NT2/D1 (cell line): ENCODE measurements at places on chromosomes 16 and 17.
A peak's percentile ranks its signal among the peaks of the same experiment; 100 is the strongest.

GRCh38 chr17:50189550-50190292, 11.7 kb downstream of the COL1A1 start:
- no peak for DNase-seq

DNA sequence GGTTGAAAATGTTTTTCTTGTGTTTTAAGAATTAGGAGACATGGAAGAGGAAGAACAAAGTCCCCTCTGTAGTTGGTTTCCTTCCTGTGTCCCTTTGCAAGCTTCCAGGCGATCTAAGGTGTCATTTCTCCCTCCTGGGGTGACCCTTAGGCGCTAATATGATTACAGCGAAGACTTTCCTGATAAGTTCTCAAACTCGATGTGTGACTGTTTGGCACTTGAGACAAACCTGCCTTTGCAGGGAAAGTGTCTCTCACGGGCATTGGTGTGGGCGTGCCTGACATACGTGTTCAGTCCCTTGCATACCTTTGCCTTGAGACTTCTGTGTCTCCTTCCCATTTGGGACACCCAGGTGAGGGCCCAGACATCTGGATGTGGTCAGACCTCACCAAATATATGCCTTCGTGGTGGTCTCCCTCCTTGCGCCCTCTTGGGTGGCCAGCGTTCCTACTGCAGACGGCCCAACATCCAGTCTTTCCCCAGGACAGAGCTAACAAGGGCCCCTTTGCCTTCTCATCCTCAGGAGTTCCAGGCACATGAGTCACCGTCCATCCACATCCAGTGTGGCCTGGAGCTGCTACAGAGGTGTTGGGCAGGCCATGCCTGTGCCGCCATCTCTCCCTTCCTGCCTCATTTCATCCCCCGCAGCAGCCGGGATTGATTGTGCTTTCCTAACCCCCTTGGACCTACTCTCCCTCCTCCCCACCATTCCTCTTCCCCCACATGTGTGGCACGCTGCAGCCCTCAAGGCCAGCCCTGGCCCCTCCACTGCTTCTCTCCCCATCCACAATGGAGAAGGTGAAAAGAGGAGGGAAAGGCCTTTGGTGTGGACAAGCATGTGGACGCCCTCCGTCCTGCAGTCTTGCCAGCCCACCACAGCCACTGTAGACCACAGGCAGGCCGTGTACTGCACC, 3.1 kb upstream of the JPT2 start:
- DNase-seq, result no peak

DNA sequence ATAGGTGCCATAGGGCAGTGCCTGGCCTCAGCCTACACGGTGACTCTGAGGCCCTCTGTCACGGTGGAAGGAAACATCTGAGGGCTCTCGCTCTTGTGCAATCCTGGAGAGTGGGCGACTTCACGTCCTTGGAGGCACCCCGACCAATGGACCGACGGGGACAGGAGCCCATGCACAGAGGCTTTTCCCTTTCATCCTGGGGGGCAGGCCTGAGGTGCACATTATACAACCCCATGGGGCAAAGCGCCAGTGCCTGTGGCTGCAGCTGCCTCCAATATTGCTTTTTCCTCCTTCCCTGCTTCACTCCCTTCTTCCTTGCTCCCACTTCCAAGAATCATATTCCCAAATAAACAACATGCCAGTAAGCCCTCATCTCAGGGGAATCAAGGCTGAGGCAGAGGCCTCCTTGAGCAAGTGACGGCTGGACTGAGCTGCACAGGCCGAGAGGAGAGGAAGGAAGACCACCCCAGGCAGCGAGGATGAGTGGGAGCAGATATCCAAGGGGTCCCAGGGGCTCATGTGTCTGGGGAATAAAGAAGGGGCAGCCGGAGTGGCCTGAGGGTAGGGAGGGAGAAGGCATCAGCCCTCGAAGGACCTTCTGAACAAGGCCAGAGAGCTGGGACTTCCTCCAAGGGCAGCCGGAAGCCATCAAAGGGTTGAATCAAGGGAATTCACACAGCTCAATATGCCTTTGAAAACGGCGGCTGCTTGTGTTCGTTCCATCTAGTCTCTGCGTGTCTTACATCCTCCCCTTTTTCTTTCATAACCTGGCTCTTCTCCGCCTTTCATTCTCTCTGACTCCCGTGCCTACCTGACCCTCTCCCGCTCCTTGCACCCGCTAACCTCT, 42.6 kb upstream of the RPL38 start:
- no peak for DNase-seq

GRCh38 chr17:77314601-77315000, 173.8 kb downstream of the SEC14L1 start:
- no peak for DNase-seq

- DNase-seq, result no peak
Observed at GRCh38 chr16:74888232-74888862, 96.6 kb downstream of the WDR59 start.

- DNase-seq, result no peak
Observed at GRCh38 chr16:963913-964312, 6.9 kb downstream of the LMF1 start.

DNA sequence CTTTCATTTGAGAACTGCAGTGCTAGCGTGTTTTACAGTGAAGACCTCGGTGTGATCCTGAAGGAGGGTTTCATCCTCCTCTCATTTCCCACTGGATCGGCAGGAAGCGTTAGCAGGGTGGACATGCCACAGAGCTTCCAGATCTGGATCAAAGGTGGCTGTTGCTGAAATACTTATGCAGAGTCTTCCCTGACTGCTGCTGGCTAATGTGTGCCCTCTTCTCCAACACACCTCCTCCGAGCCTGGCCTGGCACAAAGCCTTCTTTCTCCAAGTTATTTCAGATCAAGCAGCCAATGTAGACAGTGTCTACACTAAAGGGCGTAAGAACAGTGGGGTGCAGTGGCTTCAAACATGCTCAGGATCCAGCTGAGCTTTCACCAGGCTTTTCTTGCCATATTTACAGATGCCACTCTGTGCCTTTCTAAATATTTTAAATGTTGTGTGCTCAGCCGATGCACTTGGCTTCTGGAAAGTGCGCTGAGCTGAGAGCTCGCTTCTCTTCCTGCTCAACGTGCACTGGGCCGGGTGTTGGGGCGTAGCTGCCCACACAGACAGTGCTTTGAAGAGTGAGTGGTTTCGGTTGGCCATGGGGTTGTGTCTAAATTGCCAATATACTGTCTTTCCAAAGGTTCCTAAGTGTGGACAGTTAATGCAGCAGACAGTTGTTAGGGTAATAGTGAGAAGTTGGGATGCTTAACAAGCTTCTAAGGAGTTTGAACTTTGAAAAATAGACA, 2.1 kb downstream of the ZNF750 start:
- no peak for DNase-seq

GRCh38 chr16:57616241-57616640, 12.2 kb upstream of the ADGRG1 start:
- DNase-seq, result no peak

GRCh38 chr17:28661635-28662526, at the start of the genes SDF2 and SUPT6H:
Gene SDF2, minus strand, starts transcription at chr17:28661906. Its CDS starts 30 bp downstream, at chr17:28661876.
Gene SUPT6H, plus strand, starts transcription at chr17:28662205. Its CDS starts 11,197 bp downstream, at chr17:28673402.
- DNase-seq, result peak; percentile 63

DNA sequence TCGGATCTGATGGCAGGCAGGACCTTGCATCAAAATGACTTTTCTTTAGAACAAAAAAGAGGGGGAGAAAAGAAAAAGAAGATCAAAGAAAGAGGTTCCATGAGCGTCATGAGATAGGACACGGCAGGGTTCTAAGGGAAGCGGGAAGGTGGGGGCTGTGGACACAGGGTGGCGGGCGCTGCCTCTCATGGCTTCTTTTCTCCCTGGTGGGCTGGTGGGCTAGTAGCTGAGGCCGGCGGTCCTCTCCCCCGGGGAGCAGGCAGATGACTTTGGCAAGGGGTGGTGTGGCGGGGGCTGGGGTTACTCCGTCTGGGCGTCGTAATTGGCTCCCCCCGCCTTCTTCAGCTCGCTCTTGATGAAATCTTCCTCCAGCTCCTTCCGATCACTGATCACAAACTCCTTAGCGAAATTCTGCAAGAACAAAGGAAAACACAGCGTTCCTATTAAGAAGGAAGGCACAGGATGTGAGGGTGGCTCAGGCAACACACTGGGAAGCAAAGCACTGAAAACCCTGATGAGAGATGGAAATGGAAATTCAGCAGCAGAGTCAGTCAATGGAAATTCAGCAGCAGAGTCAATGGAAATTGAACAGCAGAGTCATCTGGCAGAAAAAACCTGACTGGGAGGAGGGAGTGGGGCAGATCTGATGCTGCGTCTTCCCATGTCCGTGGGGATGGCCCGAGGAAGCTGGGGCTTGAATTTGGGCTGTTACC, 51.2 kb downstream of the COTL1 start:
- DNase-seq, result no peak

GRCh38 chr16:78628461-78629045, 529.1 kb downstream of the WWOX start:
- no peak for DNase-seq

- no peak for DNase-seq
Observed at GRCh38 chr16:89308391-89309333, 91.2 kb downstream of the ZNF778 start.

DNA sequence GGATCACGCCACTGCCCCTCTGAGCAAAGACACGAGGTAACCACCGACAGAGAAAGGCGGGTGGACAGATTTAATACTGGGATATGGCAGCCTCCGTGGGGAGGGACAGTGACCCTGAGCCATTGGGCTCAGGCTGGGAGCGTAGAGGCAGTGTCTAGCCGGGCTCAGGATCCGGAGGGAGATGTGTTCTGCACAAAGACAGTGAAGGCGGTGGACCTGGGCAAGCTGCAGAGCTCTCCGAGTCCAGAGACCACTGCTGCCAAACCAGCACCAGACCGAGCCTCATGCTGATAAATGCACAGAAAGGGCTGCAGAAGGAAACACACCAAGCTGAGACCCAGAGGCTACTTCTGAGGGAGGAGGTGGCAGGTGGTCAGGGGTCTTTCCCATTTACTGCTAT, 26.5 kb upstream of the MTSS2 start:
- no peak for DNase-seq

- DNase-seq, result peak; percentile 63
Observed at GRCh38 chr17:30970831-30971567, at the start of gene RNF135. Gene RNF135, plus strand, starts transcription at chr17:30971039. Its CDS starts 35 bp downstream, at chr17:30971074.

GRCh38 chr17:7769854-7770253, 52.3 kb downstream of the DNAH2 start:
- DNase-seq, result no peak

DNA sequence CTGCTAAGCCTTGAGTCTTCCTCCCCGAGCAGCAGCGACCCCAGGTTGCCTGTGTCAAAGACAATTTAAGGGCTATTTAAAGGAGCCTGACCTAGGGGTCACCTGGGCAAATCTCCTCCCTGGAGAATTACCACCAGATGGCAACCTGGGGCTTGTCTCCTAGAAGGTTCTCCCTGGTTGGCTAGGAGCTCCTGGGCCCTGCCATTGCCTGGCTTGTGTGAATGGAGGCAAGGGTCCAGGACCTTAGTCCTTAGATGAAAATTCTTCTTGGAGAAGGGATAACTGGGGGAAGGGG, 51.3 kb upstream of the TAC4 start:
- peak; percentile 30 for DNase-seq

GRCh38 chr17:73956595-73957465, 246.6 kb upstream of the RPL38 start:
- peak; percentile 66 for DNase-seq

- DNase-seq, result no peak
Observed at GRCh38 chr17:68853036-68853435, 102.2 kb downstream of the ABCA8 start.

- no peak for DNase-seq
Observed at GRCh38 chr17:17382971-17383370, 79.8 kb downstream of the NT5M start.

GRCh38 chr16:57045694-57046381, 46.5 kb upstream of the CPNE2 start:
- DNase-seq, result peak; percentile 11

GRCh38 chr16:27226476-27226875, 23.1 kb downstream of the KDM8 start:
- no peak for DNase-seq

DNA sequence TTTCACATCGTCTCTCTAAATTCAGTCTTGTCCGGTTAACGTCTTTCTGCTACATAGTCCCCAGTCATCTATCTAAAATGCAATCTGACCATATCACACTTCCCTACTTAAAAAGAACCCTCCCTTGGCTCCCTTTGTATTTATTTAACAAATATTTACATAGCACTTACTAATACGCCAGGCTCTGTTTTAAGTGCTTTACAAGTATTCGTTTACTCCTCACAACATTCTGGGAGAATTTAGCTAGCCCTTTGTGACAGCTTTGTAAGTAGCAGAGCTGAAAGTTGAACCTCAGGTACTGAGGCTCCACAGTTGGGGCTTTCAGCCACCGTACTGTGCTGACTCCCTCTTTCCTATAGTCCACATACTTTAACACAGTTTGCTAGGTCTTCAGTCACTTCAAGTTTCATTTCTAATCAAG, 9.2 kb downstream of the PAFAH1B1 start:
- no peak for DNase-seq

GRCh38 chr17:65121916-65122806, 15.0 kb upstream of the RGS9 start:
- no peak for DNase-seq

- DNase-seq, result no peak
Observed at GRCh38 chr17:75473246-75473645, 16.8 kb downstream of the TMEM94 start.

GRCh38 chr17:47207143-47208067, 1.7 kb upstream of the MYL4 start:
- DNase-seq, result no peak

GRCh38 chr16:10408824-10409381, 23.0 kb downstream of the ATF7IP2 start:
- DNase-seq, result no peak

DNA sequence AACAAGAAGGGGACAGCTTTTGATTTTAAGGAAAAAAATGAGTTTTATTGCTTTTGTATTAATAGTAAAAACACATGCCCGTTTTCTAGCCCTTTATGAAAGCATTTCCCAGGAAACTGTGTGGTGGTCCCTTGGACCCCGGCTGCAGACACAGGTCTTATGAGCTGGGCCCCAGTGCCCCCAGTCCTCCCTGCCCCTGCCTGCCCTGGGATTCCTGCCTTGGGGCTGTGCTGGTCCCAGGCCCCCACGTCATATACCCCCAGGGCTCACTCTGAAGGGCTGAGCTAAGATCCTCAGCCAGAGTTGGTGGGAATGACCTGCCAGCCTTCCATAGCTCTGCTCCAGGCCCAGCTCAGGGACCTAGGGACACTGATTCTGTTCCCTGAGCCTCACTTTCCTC, 30.8 kb downstream of the GINS2 start:
- DNase-seq, result no peak
